ENCODE measurements at places on chromosomes 3 and 15. TPM values are rescaled to one million over a fixed set of nuclear protein-coding genes. Genes with fewer than 3 reads are reported as not detected.

The CSPG4 gene
- total RNA-seq, result 22.7 TPM

The CCR1 gene
- not detected for total RNA-seq

The IP6K2 gene
- 39.9 TPM for total RNA-seq

The FRMD4B gene
- total RNA-seq, result 33.2 TPM

The ATP2C1 gene
- 147 TPM for total RNA-seq

The PRR20G gene
- total RNA-seq, result not detected

The TMEM43 gene
- 116 TPM for total RNA-seq

The NEDD4 gene
- 27.3 TPM for total RNA-seq

The DAPK2 gene
- total RNA-seq, result 1.7 TPM
